ENCODE measurements at places on chromosomes 3 and 15. TPM values are rescaled to one million over a fixed set of nuclear protein-coding genes. Genes with fewer than 3 reads are reported as not detected.

Gene GAP43
- not detected for total RNA-seq

Gene SKIL
- total RNA-seq: 83.4 TPM

Gene SHF
- total RNA-seq: 2.6 TPM

Gene MASP1
- total RNA-seq: 5.2 TPM

Gene CCDC54
- not detected for total RNA-seq

Gene LRRC15
- total RNA-seq: not detected

Gene FMN1
- total RNA-seq: 0.33 TPM

Gene ILDR1
- not detected for total RNA-seq

Gene AHSG
- total RNA-seq: not detected

Gene C3orf52
- total RNA-seq: 6.4 TPM

Gene SLC51A
- not detected for total RNA-seq

Gene BOC
- not detected for total RNA-seq

Gene CXCR6
- total RNA-seq: not detected

Gene TMEM40
- not detected for total RNA-seq

Gene RETNLB
- total RNA-seq: not detected

Gene OIP5
- total RNA-seq: 4.2 TPM

Gene ABHD14A
- 11.4 TPM for total RNA-seq

Gene CRYGS
- total RNA-seq: 1.3 TPM

Gene SCN5A
- total RNA-seq: 4.6 TPM

Gene PTPRG
- total RNA-seq: 47.4 TPM

Gene FAM174B
- 39.5 TPM for total RNA-seq

Gene CHRNA3
- total RNA-seq: not detected

Gene GHRL
- total RNA-seq: 0.33 TPM

Gene CA12
- 1.2 TPM for total RNA-seq

Gene SLC22A13
- under 0.01 TPM for total RNA-seq

Gene LRRC31
- not detected for total RNA-seq

Gene SLC28A2
- total RNA-seq: not detected

Gene OXTR
- total RNA-seq: 0.65 TPM

Gene FBN1
- 127 TPM for total RNA-seq

Gene SLC27A2
- 0.33 TPM for total RNA-seq
